Stimulated activated CD8-positive, alpha-beta memory T cell treated with anti-CD3 and anti-CD28 coated beads, Interleukin-15, amount 100 ng/mL, for 24 hours (primary cell): ENCODE measurements at places on chromosomes 11 and 22.

DNA sequence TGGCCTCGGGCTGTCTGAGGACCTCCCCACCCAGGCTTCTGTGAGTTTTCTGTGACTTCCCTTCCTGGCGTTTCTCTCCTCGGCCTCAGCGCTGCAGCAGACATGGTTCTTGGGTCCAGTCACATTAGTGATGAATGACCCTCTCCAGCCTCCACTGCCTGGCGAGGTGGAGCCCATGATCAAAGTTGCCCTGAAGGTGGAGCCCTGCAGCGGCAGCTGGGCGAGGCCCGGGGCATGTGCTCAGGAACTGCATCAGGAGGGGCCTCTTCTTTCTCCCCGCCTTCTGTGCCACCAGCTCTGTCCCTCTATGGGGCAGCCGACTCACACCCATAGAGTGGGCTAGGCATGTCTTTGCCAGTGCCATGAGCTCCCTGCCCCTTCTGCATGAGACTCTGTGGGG lies 1079.7 kb downstream of the TBC1D22A start:
- DNase-seq: no peak

DNA sequence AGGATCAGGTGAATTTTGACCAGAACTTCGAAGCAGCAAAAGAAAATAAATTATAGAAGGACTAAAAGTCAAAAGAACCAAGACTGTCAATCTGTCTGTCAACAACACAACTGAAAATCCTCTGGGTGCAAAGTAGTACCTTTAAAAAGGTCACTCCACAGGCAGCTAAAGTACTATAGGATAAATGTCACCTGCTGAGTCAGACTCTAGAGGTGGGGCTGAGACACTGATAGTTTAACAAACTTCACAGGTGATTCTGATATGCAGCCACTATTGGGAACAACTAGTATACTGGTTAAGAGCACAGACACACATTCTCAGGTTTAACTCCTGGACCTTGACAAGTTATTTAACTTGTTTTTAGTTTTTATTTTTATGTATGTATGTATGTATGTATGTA lies 107.3 kb downstream of the FCHSD2 start:
- no peak for DNase-seq

- no peak for DNase-seq
Observed at GRCh38 chr22:20395907-20396287, 1.9 kb downstream of the ZNF74 start.

- peak; percentile 6 for DNase-seq
Observed at GRCh38 chr11:70270877-70271648, 573 bp downstream of the PPFIA1 start.

DNA sequence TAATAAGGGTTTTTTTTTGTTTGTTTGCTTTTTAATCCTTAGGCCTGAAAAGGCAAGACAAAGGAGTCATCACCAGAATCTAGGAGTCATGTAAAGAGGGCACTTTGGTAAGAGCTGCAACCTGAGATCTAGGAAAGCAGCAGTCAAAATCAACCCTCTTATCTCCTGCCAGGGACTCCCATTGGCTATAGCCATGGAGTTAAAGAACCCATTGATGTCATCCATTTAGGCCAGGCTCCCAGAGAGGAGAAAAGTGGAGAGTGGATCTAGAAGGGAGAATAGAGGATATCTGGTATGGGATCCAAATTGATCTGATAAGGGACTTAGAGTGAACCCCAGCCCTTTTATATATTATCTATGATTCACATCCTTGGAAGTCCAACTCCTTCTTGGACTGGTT lies 35.9 kb downstream of the ZNF215 start:
- no peak for DNase-seq

GRCh38 chr11:62614275-62614674 lies 1.2 kb downstream of the ROM1 start:
- DNase-seq: no peak
